Activated CD4-positive, CD25-positive, alpha-beta regulatory T cell treated with anti-CD3 and anti-CD28 coated beads, Interleukin-2, amount 50 U/mL, for 72 hours (primary cell): ENCODE measurements at places on chromosomes 11 and 22.

- no peak for DNase-seq
Observed at GRCh38 chr11:56066980-56067379, 26.1 kb upstream of the OR8I2 start.

- no peak for DNase-seq
Observed at GRCh38 chr11:82858556-82859091, 41.6 kb downstream of the PRCP start.

- DNase-seq = no peak
Observed at GRCh38 chr22:45790401-45790800, 118.8 kb downstream of the ATXN10 start.

DNA sequence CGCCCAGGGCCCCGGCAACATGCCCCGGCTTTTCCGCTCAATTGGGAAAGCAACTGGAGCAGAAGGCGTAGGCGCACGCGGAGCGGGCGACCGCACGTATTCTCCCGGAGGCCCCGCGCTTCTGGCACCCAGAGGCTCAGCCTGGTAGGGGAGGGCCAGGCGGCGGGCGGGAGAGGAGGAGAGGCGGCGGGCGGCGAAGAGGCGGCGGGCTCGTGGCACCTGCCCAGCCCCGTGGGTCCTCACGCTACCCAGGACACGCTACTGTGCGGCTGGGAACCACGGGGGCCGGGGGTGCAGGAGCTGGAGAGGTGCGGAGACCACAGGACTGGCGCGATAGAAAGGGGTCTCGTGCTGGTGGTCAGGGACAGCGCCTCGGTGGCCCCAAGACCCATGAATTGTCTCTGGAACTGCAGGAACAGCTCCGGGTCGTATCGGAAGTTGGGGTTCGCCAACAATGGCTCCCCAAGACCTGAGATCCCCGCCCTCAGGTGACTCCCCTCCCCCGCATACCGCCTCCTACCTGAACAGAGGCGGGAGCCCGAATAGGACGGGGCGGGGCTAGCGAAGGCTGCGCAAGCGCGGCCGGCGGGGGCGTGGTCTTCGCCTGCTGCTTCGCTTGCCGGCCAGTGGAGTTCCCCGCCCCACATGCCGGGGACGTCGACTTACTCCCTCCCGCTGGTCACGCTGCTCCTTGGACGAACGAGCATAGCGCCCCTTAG lies at the start of gene SLC37A4:
TSS of gene SLC37A4 (minus strand) at position 549 of the 719 bp plus-strand sequence.
- DNase-seq = peak; percentile 100

DNA sequence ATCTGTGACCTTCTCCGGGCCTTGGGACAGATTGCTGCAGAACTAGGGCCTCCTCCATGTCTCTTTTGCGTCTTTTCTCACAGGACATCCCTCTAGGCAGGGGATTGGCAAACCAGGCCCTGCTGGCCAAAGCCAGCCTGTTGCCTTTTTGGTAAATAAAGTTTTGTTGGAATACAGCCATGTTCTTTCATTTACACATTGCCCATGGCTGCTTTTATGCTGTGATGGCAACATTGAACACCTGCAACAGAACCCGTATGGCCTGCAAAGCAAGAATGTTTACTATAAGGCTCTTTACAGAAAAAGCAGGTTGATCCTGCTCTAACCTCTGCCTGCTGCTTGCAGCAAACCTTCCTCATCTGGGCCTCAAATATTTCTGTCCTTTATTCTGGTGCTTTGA lies 56.8 kb upstream of the B3GAT1 start:
- DNase-seq = no peak

DNA sequence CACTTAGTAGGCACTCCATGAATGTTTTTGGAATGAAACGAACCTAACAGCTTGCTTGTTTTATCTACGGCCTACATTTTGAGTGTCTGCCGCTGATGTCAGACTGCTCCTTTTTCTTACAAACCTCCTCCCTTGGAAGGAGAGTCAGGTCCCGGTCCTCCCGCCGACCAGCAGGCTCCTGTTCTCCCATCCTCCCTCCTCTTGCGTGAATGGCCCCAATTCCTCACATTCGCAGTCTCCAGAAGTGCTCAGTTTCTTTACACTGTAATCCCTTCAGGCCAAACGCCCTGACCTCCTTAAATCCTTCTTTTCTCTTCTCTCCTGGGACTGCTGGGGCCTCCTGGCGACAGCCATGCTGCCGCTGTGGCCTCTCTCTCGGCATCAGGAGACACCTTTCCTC lies 82.6 kb upstream of the CSNK2A3 start:
- no peak for DNase-seq

DNA sequence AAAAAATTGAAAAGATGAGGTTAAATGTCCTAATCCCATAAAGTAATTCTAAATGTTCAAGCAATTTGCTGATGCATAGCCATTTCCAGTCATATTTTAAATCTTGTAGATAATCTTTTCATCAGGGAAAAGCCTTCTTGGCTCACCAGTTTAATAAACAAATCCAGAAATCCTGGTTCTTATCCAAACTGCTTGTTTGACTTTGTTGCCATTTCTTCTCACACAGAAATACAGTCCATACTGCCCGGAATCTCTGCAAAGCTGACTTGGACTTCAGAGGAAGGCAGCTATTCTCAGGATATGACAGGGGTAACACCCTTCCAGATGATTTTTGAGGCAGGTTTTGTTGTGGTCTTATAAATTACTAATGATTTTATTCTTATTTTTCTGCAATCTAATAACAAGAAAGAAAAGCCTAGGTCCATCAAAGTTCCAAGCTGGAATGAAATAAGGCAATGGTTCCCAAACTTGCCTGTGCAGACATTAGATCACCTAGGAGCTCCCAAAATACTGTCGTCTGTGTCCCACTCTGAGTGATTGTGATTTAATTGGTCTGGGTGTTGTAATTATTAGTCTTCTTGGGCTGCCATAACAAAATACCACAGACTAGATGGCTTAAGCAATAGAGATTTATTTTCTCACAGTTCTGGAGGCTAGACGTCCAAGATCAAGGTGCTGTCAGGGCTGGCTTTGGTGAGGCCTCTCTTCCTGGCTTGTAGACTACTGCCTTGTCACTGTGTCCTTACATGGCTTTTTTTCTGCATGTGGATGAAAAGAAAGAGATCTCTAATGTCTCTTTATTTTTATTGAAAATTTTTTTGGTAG lies 55.1 kb upstream of the RCE1 start:
- no peak for DNase-seq

DNA sequence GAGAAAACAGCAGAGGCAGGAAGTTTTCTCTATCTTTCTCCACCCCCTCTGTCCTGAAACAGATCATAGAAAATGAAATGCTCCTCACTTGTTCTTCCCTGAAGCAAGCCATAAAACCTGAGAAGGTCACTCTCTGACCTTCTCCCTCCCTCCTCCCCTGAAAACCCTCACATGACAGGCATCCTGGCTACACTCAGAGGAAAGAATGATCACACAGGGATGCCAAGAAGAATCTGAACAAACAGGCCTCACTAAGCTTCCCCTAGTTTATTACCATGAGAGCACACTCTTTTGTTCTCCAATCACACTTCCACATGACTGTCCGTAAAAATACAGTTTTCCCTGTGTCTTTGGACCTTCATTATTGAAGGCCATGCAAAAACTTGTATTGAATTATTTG lies 300.1 kb downstream of the BUD13 start:
- DNase-seq = no peak

GRCh38 chr11:9765320-9766101 lies 101.6 kb downstream of the SWAP70 start:
- DNase-seq = no peak

DNA sequence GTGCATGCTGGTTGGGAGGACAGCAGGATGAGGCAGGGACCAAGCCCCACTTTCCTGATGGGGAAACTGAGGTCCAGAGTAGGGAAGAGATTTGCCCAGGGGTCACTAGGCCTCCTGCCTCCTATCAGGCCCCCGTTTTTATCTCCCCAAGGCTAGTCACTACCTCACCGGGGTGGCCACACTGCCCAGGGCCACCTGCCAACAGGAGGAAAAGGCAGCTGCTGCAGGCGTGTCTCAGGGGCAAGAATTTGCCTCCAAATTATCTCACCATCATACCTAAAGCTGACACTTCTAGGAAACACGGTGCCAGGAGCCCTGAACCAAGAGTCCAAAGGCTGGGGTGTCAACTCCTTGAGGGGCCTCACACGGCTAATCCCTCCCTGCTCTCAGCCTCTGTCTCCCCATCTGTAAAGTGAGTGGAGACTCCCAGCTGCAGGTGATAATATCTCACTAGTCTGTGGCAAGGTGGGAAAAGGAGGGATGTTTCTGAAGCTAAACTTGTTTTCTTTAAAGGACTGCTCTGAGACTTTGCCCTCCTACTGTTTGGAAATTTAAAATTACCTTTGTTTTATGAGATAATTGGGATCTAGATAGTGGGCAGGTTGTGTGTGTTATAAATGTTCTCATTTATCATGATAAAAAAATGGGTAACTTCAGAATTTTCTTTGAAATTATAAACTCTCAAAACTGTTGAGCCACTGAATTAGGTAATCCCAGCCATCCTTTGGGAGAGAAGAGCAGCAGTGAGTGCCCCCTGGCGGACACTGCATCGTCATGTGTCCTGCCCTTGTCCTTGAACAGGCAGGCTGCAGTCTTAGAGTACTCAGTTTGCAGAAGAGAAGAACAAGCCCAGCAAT lies 60.0 kb downstream of the MYO7A start:
- DNase-seq = peak; percentile 66

DNA sequence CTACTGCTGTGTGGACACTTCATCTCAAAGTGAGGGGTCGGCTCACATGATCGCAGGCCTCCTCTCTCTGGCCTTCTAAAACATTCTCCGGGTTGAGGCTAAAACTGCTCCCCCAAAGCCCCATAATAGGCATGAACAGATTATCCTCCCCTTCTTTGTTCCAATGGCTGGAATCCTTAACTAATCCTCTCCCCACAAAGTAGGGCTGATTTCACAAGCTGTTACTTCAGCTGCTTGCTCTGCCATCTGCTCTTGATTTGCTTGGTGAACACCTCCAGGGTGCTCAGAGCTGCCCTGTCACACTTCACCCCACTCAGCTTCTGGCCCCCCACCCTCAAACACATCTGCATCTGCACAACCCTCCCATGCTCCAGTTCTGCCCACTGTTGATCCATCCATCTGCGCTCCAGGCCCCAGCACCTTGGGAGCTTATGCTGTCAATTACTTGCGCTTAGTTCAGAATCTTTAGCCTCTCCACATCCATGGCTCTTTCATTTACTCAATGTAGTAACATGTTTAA lies 173.1 kb upstream of the API5 start:
- DNase-seq = no peak

- peak; percentile 77 for DNase-seq
Observed at GRCh38 chr11:111601979-111602864, at the start of gene SIK2. Gene SIK2 (plus strand): TSS chr11:111602449. CDS start chr11:111602564, 115 bp downstream.

- DNase-seq = peak; percentile 37
Observed at GRCh38 chr11:61027141-61027840, 55.8 kb downstream of the CD6 start.

DNA sequence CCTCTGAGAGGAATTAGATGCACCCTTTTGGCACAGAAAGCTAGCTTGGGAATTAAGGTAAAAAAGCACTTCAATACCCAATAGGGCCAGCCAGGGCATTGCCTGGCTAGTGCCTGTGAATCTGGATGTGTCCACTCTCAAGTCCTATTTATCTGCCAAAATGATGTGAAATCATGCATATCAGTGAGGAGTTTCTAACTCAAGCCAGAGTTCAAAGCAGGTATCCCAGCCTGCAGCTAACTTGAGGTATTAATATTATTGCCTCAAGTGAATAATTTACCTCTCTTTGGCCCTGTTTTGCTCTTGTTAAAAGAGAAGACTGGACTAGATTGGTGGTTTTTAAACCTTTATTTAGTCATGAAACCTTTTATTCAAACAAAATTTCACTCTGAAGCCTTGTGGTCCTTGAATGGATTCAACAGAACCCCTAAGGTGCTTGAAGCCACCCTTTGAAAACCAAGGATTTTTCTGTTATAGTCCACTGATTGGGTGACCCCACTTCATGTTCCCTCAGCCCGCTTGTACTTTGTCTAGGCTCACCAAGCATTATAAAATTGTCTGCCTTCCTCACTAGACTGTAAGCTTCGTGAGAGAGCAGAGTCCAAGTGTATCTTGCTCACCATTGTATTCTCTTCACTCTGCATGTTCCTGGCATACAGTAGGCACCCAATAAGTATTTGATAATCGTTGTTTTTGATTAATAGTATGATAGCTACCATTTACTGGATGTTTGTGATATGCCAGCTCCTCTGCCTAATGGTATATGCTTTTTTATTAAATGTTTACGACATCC lies 4.5 kb downstream of the RNF121 start:
- no peak for DNase-seq

DNA sequence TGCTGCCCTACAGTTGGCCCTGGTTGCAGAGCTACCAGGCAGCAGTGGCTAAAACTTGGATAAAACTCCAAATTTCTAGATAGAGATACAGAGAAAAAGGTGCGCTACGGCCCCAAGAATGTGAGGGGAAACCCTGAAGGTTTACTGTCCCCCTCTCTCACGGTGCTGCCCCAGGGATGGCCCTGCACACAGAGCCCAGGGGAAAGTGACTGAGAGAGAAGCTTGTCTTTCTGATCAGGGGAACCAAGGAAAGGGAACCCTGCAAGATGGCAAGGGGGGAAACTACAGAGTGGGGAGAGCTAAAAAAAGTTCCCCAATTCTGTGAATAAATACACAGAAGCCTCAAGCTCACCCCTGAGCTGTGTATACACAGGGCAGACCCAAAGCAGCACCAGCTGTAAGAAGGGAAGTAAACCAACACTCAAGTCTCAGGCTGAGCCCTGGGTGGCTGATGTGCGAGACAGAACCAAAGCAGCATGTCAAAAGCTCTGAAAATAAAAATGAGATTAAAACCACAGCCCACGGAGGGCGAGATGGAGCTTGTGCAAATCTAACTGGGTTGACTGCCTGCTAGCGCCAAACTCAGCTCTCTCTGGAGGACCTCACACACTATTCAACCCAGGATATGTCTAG lies 22.1 kb downstream of the GNB1L start:
- no peak for DNase-seq
